ENCODE measurements at places on chromosomes 12 and 14.

DNA sequence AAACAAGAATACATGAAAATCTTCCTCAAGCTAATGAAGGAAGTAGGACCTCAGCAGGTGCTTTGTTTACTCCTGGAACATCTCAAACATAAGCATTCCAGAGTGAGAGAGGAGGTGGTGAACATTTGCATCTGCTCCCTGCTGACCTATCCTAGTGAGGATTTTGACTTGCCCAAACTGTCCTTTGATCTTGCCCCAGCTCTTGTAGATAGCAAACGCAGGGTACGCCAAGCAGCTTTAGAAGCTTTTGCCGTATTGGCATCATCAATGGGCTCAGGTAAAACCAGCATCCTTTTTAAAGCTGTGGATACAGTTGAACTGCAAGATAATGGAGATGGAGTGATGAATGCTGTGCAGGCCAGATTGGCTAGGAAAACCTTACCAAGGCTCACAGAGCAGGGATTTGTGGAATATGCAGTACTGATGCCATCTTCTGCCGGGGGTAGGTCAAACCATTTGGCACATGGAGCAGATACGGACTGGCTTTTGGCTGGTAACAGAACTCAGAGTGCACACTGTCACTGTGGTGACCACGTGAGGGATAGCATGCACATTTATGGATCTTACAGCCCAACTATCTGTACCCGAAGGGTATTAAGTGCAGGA, 1.9 kb downstream of the TOGARAM1 start:
- peak; percentile 58 for DNase-seq

GRCh38 chr14:106679776-106680175, 1153.4 kb downstream of the TMEM121 start:
- no peak for DNase-seq

DNA sequence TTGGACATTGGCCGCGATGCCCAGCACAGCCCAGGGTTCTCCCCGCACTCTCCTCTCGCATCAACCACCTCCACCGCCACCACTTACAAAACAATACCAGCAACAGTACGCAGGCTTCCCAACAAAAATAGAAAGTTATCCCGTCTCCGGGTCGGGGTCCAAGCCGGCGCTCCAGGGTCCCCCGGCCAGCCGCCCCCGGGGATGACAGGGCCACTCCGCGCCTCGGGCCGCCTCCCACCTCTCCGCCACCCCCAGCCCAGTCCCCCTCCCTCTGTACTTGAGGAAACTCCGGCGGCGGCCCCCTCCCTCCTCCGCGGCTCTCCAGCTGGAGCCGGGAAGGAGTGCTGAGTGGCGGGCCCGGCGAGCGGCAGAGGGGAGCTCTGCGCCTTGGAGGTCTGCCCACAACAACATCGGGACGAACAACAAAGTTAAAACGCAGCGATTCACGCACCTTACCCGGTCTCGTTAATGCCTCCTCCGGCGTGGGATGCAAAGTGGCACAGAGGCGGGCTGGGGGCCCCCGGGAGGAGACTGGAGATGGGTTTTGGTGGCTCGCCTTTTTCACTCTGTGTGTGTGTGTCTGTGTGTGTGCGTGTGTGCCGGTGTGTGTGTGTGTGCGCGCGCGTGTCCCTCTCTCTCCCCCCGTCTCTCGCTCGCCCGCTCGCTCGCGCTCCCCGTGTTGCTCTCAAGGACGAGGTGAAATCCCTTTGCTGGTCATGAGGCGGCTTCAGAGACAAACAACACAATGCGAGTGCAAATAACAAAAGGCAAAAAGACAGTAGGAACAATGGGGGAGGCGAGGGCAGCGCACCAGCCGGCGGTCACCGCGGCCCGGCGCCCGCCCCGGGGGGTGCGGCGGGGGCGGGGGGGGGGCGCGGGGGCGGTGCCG, 386.8 kb downstream of the BCAT1 start:
- peak; percentile 66 for DNase-seq

DNA sequence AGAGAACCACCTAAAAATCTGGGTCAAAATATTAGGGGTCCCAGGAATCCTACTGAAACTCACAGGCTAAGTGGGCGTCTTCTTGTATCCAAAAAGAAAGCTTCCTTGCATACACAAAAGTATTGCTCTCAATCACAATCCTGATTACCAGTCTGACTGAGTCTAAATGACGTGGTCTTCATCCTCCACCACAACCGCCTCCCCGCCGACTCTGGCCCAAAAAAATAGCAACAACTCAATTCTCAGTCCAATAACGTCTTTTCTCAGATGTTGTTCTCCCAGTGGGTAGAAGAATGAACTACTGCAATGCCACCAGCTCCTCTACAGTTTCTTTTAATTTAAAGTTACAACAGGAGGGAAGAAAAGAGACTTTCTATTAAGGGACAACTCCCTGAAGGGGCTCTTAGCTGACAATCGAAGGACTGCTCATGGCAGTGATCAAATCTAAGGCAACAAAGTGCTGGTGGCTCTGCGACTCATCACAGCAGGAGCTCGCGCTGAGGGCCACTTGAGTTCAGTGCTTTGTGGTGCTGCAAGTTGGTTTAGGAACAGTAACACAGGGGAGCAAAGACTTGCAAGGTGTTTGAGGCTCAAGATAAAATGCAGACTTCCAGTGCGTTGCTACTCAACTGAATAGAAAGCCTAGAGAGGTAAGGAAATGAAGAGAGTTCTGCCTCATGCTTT, 394.1 kb downstream of the BCAT1 start:
- DNase-seq: no peak

All from left lobe of liver (tissue), 2 donors.